ENCODE measurements at places on chromosomes 1 and 21. TPM values are rescaled to one million over a fixed set of nuclear protein-coding genes. Genes with fewer than 3 reads are reported as not detected.

The FCRL3 gene
- total RNA-seq: 8.8 TPM

The LIN9 gene
- total RNA-seq: 2.8 TPM

The CELSR2 gene
- total RNA-seq: 3.2 TPM

The BLACAT1 gene
- total RNA-seq: 0.10 TPM

The BPNT1 gene
- 9.4 TPM for total RNA-seq

The RNASEL gene
- 7.4 TPM for total RNA-seq

The LCE6A gene
- not detected for total RNA-seq

The GPN2 gene
- total RNA-seq: 41.9 TPM

The CATSPERE gene
- total RNA-seq: 0.18 TPM

The GBP5 gene
- total RNA-seq: 132 TPM

The LPAR3 gene
- total RNA-seq: 1.9 TPM

The TNFAIP8L2 gene
- 3.6 TPM for total RNA-seq

The ANKRD35 gene
- total RNA-seq: not detected

The MMP23B gene
- total RNA-seq: 3.9 TPM

The BMP8B gene
- 1.3 TPM for total RNA-seq

The KDF1 gene
- 1.3 TPM for total RNA-seq

The DCLRE1B gene
- 7.0 TPM for total RNA-seq

DNA sequence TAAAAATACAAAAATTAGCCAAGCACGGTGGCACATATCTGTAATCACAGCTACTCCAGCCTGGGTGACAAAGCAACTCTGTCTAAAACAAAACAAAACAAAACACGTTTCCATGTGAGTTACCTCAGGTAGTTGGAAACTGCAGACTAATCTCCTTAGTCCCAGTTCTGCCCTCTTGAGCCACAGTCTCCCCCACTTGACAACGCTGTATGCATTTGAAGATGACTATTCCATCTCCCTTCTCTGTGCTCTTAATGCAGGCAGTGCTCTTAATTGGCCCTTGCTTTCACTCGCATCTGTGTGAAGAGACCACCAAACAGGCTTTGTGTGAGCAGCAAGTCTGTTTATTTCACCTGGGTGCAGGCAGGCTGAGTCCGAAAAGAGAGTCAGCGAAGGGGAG lies 19.6 kb upstream of the DHCR24 start:
- DNase-seq: no peak

- DNase-seq: no peak
Measured at GRCh38 chr1:99650773-99651437, 5.0 kb downstream of the PALMD start.

- no peak for DNase-seq
Measured at GRCh38 chr1:203711251-203712007, 53.6 kb upstream of the LAX1 start.

GRCh38 chr1:108113496-108113895 lies 86.6 kb downstream of the SLC25A24 start:
- DNase-seq: no peak

DNA sequence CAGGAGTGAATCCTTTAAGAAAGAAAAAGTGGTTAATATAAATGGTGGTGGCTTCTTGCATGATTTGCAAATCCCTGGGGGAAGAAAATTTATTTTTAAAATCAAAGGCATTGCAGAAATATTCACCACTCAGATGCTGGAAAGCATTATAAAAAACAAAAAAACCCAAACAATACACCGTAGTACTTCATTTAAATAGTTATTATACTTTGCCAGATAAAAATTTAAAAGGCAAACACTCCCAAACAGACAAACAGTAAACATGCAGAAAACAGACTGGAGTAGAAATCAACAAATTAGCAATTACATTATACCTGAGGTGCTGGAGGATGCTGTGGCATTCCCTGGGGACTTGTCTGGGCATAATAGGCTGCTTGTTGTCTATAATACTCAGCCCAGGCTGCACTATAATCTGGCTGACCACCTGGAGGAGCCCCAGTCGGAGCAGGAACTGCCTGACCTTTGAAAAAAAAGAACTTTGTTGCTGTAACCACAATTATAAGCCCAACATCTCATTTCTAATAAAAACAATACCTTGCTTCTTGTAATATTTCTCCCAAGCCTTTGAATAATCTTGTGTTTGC lies 29.9 kb downstream of the FUBP1 start:
- DNase-seq: no peak

DNA sequence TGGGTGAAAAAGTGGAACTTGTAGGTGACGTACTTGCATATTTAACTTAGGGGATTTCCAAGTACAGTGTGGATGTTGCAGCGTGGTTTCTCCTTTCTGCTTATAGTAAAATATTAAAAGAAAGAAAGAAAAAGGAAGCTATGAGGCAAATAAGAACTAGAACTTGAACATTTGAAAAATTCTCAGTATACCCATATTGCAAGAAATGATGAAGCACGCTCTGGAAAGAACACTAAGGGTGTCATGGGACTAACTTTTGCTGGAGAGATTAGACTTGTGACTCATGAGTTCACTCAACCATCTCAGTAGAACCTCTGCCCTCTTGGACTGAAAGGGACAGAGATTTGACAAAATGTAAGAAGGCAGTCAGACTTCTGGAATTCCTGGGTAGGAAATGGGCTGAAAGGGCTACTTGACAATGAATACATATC lies 704.5 kb upstream of the ADGRL4 start:
- DNase-seq: no peak

DNA sequence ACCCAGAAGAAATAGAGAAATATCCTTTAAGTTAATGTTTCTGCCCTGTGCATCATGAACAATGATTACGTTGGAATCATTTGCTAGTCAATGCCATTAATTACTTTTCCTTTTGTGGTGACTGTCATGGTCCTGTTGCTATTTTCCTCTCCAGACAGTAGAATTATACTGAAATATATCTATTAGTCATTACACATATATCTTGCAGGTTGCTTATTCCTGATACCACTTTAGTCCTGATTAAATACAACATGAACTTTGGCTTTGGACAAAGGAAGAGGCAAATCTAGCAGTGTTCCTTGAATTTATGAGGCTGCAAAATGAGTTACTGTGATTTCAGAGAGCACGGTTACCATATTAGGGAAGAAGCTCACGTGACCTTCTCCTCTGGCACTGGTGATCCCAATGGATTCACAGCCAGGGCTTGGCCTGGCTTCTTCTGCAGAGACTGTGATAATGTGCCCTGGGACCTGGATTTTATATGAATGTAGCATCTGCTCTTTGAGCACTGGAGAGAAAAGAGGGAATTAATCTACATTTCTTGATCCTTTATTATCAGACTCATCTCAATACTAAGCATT lies 12.4 kb upstream of the KRTAP19-8 start:
- DNase-seq: no peak

GRCh38 chr1:22114083-22115012 lies 28.5 kb downstream of the WNT4 start:
- no peak for DNase-seq

DNA sequence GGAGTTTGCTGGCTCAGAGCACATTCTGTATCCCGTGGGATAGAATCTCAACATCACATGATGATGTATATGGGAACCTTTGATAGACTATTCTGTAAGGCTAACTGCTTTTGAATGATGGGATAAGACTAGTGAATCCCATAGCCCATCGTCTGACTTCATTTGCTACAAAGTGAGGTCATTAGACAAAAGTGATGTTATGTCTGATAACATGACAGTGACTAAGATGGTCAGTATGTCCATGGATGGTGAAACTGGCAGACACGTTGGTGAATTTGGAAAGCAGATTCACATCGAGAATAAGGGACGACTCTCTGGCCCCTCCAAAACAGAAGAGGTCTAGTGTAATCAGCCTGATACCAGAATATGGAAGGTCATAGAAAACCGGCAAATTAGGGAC lies 108.4 kb downstream of the HHAT start:
- no peak for DNase-seq

DNA sequence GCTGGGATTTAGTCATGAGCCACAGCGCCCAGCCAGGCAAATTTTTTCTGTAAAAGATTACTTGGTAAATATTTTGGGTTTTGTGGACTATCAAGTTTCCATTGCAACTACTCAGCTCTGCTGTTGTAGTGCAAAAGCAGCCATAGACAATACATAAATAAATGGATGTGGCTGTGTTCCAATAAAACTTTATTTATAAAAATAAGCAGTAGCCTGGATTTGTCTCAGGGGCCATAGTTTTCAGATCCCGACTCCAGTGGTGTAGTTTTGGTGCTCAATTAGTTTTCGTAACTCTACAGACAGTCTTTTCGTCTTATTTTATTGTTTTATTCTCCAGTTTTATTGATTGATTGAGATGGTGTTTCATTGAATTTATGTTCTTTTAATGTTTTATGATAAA lies 80.1 kb upstream of the IVNS1ABP start:
- DNase-seq: no peak

GRCh38 chr1:185561629-185562028 lies 172.6 kb upstream of the HMCN1 start:
- DNase-seq: no peak

DNA sequence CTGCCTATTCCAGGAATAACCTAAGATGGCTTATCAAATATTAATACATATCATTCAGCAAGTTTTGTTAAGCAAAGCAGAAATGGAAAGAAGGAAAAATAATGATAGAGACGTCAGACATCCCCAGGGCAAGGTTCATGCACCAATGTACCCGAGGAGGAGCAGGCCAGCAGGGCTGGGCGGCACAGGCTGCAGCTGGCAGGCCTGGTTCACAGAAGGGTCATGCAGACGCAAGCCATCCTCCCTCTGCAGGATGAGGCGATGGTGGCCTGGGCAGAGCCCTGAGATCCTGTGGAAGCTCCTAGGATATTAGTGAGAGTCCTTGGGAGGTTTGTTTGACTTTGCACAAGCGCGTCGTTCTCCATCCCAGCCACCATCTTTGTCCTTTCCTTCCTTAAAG lies 30.0 kb downstream of the BATF3 start:
- no peak for DNase-seq

DNA sequence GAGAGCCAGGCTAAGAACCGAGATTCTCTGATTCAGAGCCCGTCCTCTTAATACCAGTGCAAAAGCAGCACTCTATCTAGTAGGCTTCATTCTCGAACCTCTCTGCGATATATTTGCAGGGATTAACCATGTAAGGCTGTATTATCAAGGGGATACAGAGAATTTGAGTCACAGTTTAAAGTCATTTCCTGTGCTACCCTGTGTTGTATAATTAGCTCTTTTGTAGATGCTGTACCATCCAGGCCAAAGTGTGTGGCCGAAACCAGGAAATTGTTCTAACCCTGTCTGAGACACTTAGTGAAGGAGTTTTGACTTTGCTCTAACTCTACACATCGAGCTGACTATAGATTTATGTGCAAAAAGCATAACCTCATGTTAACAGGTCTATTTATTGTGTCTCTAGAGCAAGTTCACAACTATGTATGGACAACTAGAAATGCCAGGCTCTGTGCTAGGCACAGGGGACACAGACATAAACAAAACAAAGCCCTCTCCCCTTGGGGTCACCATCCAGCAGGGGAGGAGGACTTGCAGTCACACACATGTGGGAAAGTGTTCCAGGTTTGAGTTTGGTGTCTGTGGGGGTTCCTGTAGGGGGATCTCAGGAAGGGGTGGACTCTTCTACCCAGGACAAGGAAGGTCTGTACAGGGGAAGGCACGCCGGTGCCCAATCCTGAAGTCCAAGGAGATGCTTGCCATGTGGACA lies 182.2 kb downstream of the DHRS3 start:
- DNase-seq: no peak

GRCh38 chr1:67784545-67785186 lies 48.6 kb downstream of the GNG12 start:
- DNase-seq: no peak

- no peak for DNase-seq
Measured at GRCh38 chr1:111354584-111354983, 63.9 kb downstream of the CHIA start.

DNA sequence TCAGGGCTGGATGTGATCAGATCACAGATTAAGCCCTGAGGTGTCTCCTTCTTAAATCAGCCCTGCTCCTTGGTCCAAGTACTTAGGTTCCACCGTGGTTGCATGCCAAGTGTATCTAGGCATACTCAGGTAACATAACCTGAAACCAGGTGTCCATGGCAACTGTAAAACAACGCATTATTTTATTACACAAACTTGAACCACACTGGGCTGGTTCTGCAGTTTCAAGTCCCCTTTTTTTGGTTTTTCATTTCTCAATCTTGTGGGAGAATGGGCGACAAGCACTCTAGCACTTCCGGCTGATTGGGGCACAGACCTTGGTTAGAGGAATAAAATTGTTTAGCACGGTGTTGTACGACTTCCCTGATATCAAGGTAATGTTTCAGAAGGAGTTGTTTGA lies 65.2 kb downstream of the GBP6 start:
- DNase-seq: no peak

DNA sequence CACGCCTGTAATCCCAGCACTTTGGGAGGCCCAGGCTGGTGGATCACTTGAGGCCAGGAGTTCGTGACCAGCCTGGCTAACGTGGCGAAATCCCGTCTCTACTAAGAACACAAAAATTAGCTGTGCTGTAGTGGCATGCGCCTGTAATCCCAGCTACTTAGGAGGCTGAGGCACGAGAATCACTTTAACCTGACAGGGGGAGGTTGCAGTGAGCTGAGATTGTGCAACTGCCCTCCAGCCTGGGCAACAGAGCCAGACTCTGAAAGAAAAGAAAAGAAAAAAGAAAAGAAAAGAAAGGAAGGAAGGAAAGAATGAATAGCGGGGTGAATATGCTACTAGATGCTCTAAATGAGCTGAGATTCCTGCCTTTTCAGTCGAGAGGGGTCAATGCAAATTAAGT lies 7.1 kb downstream of the GFI1 start:
- no peak for DNase-seq

GRCh38 chr1:194512345-194512744 lies 1325.9 kb upstream of the B3GALT2 start:
- no peak for DNase-seq

All from T-helper 17 cell (primary cell).